Stimulated activated CD4-positive, alpha-beta T cell treated with anti-CD3 and anti-CD28 coated beads, Interleukin-1b, Interleukin-23, amount 100 ng/mL, for 24 hours (primary cell): ENCODE measurements at places on chromosomes 7 and 10.

DNA sequence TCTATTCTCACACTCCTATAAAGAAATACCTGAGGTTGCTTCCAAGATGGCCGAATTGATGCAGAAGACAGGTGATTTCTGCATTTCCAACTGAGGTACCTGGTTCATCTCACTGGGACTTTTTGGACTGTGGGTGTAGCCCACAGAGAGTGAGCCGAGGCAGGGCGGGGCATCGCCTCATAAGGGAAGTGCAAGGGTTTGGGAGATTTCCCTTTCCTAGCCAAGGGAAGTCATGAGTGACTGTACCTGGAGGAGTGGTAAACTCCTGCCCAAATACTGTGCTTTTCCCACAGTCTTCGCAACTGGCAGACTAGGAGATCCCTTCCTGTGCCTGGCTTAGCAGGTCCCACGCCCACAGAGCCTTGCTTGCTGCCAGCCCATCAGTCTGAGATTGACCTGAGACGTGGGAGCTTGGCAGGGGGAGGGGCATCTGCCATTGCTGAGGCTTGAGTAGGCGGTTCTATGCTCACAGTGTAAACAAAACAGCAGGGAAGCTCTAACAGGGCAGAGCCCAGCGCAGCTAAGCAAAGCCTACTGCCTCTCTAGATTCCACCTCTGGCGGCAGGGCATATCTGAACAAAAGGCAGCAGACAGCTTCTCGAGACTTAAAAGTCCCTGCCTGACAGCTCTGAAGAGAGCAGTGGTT, 152.2 kb downstream of the ARL4A start:
- no peak for DNase-seq

GRCh38 chr10:125549653-125550052, 133.3 kb downstream of the TEX36 start:
- no peak for DNase-seq

- DNase-seq: no peak
Measured at GRCh38 chr7:151776876-151777494, 99.9 kb downstream of the PRKAG2 start.

GRCh38 chr7:91288208-91288824, 24.1 kb downstream of the FZD1 start:
- no peak for DNase-seq

DNA sequence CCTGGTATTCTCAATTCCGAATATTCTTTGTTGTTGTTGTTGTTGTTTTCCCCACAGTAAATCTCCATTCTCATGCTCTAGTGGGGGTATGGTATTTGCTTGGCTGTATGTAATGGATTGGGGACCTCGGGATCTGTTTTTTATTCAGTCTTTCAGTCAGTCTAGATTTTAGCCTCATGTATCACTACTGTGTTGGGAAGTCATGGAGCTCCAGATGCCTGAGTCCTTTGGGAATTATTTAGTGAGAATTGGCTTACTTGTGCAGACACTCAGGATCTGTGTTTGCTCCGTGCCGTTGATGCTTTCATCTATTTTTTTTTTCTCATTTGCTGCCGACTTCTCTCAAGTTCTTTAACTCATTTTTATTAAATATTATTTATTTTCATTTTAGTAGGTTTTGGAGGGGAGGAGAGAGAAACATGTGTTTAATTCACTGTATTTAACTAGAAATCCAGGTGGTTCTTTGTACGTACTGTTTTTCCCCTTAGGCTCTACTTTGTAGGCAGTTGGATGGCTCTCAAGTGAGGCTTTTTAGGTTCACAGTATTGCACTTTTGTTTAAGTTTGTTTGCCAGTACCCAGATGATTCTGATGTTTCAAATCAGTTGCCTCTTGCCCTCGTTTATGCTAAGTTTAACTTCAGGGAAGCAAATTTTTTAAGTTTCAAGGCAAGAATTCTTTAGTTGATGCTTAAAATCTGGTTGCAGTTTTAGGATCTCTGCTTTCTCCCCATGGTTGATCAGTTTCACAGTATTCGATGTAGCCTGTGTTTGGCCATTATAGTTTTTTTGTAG, 36.9 kb downstream of the ZNRF2 start:
- no peak for DNase-seq

DNA sequence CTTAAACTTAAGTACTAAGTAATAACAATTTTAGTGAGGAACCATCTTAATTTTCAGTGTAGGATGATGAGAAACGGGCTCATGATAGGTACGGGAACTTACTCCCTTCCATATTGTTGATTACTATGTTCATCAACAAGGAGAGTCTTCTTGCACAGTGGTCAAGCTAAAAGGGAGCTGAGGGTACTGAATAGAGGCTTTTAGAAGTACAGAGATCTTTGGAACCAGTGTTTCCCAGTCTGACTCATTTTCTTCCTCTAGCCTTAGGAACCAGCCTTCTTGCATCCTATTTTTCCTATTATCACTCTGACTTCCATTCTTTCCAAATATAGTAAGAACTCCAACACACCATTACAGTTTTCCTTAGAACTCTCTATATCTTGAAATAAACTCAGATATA, 17.6 kb upstream of the SEMA3D start:
- DNase-seq: no peak
